CD4-positive, alpha-beta T cell treated with Interleukin-2 at 100 ng/mL for 4 hours (primary cell): ENCODE measurements at places on chromosomes 1 and 21.

- DNase-seq: no peak
Observed at GRCh38 chr1:109808703-109809102, 45.0 kb upstream of the EPS8L3 start.

GRCh38 chr1:43048601-43049011, 89.9 kb upstream of the SLC2A1 start:
- DNase-seq: no peak

DNA sequence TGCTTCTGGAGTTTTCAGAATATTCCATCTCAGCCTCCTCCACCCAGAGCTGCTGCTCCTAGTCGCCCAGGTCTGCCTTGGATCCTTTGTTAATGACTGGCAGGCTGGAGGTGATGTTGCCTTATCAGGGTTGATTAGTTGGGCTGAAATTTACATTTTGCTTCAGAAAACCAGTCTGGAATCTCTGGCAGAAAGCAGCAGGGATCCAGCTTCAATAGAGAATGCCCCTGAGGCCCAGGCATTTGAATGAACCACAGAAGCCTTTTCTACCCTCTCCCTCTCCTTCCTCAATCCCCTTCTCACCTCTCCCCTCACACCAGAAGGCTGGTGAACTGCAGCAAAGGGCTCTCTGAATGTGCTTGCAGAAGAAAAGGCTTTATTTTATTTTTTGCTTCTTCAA, 83.2 kb downstream of the PLXNA2 start:
- DNase-seq: no peak

GRCh38 chr21:35111321-35111930, 62.3 kb upstream of the RUNX1 start:
- no peak for DNase-seq

- DNase-seq: peak; percentile 31
Observed at GRCh38 chr1:8604041-8604945, 213.1 kb downstream of the RERE start.

GRCh38 chr1:26853156-26853555, 9.8 kb upstream of the SFN start:
- DNase-seq: peak; percentile 81

DNA sequence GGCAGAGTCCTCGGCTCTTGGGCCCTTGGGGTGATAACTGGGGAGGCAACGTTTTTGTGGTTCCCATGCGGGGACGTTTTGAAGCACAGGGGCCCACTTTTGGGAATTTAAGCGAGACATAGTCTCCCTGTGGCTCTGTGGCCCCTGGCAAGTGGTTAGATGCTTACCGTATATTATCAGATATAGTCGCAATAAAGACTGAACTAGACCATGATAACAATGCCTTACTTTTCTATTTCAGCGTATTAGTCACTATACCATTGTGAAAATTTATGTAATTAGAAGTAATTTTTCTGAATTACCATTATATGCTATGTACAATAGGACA, 538 bp upstream of the RCAN1 start:
- DNase-seq: no peak

- DNase-seq: no peak
Observed at GRCh38 chr1:117564227-117565075, 41.4 kb upstream of the TENT5C start.

DNA sequence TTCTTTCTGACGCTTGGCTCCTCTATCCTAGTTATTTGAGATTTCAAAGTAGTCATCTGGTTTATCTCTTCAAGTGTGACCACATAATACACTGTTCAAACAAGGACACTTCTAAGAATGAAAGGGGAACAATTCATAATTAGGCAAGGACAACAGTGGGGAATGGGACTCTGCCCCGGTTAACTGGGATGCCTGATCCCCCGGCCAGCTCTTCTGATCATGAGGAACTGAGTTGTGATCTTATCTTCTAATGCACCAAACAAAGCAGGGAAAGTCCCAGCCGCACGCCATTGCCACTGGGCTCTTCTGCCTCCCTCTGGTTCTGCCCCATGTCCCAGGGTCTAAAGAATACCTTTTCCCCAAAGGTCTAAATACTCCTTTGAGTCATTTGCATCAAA, 158.2 kb upstream of the IRF2BP2 start:
- DNase-seq: no peak

DNA sequence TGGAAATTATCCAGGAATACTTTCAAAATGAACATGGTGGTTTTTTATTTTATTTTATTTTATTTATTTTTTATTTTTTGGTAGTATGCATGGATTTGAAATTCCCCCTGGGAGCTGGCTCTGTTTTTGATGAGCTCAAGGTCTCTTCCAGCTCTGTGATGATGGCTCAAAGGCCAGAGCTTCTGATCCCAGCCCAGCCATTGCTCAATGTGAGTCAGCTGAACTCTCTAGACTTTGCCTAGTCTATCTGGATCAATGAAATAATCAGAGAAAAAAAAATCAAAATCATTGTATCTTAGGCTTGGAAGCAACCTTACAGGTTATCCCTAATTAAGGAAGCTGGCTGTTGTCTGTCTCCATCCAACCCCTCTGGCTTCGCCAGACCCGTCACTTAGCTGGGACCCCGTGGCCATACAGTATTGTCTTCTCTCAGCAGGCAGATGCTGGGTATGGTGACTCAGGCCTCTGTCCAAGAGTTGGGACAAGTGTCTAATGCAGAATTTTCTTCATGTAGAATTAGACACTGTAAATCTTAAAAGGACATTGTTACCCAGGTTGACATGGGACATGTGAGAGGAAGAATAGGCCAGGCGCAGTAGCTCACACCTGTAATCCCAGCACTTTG, 90.2 kb upstream of the LPGAT1 start:
- DNase-seq: no peak

- no peak for DNase-seq
Observed at GRCh38 chr1:231407547-231408396, 14.3 kb downstream of the EGLN1 start.

- DNase-seq: no peak
Observed at GRCh38 chr1:67376381-67376780, 53.8 kb downstream of the SERBP1 start.

DNA sequence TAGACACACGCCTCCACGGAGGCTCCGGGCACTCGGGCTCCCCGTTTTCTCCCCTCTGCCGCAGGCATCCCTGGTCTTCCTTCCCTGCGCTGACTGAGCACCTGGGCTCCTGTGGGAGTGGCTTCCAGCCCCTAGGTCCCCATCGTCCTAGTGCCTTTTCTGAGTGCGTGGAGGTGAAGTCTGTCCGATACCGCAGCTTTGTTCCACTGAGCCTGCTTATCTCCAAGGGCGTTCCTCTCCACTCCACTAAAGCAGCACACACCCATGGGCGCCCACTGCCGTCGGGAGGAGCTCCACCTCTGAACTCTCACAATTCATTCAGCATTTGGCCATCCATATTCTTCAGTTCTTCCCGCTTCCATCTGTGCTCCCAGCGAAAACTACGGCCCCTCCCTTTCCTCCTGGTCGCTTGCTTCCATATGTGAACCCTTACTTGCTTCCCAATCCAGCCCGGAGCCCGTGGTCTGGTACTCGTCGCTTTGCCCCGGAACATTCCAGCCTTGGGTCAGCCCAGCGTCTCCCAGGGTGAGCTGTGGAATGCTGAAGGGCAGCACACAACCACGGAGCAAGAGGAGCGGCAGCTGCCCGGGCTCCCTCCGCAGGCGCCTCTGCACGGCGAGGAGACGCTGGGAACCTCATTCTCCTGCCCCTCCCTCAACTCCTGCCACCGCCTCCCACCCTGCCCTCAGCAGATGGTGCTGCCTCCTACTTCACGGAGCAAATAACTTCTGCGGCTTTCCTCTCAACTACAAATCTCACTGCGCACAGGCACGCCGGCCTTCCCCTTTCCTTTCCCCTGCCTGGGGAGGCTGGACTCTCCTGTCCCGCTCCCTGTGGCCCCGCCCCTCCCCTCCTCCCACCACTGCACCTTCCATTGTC, 27.5 kb downstream of the ATP8B2 start:
- DNase-seq: peak; percentile 48

- DNase-seq: no peak
Observed at GRCh38 chr1:72837781-72838180, 555.4 kb upstream of the NEGR1 start.

DNA sequence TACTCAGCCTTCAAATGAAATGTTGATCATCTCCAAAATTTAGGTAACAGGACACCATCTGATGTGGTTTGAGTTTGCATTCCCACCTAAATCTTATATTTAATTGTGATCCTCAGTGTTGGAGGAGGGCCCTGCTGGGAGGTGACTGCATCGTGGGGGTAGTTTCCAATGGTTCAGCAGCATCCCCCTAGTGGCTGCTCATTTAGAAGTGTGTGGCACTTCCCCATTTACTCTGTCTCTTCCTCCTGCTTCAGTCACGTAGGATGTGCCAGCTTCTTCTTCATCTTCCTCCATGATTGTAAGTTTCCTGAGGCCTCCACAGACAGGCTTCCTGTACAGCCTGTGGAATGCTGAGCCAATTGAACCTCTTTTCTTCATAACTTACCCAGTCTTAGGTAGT, 731.2 kb downstream of the USP25 start:
- no peak for DNase-seq

DNA sequence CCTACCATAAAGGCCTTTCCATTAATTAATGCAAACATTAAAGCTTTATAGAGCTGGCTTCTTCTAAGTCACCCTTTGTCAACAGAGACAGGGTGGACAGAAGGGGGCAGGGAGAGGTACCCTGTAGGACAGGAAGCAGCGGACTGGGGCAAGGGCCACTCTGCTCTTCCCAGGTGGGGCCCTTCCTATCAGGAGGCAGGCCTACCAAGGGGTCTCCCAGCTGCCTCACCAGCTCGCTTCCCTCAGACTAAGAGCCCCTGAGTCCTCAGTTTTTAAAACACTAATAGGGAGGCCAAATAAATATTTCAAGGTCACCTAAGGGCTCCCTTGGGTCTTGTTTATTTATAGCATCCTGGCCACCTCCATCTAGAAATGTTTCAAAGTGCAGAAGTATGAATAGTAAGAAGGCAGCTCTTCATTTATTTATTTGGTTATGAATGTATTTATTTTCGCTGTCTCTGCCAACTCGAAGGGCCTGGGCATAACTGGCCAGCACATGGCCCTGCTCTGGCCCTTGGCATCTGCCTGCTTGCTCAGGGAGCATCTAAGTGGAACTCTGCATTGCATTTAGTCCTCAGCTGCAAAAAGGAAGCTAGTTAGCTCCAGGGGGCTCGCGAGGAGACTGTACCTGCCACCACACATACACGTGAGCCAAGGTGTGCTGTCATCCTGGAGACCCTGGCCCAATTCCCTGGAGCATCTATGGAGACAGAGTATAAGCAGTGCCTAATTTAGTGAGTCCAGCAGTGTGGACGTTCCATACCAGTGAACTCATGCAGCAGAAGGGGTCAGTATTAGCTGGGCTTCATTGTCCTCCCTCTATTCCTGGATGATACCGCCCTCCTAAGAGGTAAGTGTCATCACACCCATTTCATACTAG, 395.1 kb upstream of the VAMP3 start:
- DNase-seq: no peak

- DNase-seq: no peak
Observed at GRCh38 chr1:21490774-21491487, 18.3 kb upstream of the ALPL start.

DNA sequence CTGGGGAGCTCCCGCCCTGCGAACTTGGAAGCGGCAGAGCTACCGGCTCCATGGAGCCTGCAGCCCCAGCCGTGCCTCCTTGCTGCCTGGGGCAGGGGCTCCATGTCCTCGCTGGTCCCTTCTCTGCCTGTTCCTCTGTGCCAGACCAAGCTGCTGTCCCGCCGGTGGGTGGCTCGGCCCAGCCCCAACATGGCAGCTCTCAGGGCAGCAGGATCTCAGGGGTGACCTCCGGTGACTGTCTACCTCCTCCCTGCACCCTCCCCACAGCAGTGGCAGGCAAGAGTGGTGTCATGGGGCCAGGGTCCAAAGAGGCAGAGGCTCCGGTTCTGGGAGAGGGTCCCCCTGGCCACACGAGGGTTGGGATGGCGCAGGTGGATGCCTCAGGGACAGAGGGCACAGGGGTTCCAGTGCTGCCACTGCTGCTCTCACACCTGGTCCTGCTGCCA, 45.8 kb downstream of the ATP6V1G3 start:
- DNase-seq: no peak

DNA sequence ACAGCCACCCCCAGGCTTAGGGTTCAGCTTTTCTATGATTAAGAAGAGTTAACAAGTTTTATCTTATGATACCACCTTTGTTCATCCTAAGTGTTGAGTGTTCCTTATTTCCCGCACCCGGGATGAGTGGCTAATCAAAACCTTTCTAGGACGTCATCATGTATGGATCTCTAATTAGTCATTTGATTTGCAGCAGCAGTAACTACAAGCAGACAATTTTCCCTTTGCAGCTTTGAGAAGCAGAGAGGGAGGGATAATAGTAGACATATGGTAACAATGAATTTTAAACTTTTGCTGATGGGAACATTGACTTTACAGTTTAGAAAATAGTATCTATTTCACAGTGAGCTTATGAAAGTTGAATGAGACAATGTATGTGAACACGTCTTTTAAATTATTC, 30.8 kb upstream of the SLC35F3 start:
- DNase-seq: no peak

DNA sequence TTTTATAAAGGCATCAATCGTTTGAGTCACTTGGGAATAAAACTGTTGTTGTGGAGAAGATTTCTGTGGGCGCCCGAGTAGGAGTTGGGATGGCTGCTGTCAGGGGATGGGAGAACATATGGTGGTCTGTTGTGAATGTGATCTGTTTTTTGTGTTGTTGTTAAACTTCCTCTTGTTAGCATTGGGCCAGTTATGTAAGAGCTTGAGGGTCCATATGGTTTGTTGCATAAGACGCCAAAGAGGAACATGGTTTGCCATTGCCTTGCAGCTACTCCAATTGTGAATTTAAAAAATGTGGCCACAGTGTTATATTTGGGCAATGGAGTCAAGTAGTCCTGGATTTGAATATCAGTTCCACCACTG, 136.1 kb upstream of the JUN start:
- DNase-seq: no peak

GRCh38 chr1:32028746-32029145, 15.1 kb downstream of the KHDRBS1 start:
- DNase-seq: no peak

DNA sequence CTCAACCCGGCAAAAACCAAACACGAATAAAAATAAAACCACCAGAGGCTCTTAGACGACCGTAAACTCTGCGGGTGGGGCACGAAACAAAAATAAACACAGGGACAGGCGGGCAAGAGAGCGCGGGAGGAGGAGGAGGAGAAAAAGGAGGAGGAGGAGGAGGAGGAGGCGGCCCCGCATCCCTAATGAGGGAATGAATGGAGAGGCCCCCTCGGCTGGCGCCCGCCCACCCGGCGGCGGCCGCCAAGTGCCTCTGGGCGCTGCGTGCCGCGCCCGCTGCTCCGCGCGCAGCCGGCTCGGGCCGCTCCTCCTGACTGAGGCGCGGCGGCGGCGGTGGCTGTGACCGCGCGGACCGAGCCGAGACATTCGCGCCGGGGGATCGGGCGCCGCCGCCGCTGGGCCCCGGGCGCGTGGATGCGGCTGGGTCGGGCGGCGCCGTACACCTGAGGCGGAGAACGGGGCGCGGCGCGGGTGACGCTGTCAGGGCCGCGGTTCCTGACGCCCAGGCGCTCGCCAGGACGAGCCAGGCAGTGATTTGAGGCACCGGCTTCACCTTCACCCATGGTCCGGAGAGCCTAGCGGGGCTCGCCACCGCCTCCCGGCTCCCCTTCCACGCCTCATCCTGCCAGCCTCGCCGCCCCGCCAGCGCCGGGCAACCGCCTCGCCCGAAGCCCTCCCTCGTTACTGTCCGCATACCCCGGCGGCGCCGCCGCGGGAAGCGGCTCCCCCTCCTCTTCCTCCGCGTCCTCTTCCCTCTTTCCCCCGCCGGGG, at the start of gene MARK1:
Gene MARK1 (plus strand): TSS at position 229 of the 771 bp plus-strand sequence. CDS start 687 bp downstream, outside the sequence.
- no peak for DNase-seq
